Muscle of arm (tissue), 14 donors: ENCODE measurements at places on chromosomes 12 and 14. TPM values are rescaled to one million over a fixed set of nuclear protein-coding genes. Genes with fewer than 3 reads are reported as not detected.

Gene TMEM132D
- 0.67 TPM for polyA plus RNA-seq

Gene SPIC
- polyA plus RNA-seq: not detected

Gene DLGAP5
- 20.1 TPM for polyA plus RNA-seq

Gene RDH12
- polyA plus RNA-seq: 1.5 TPM

Gene CAPZA3
- not detected for polyA plus RNA-seq

Gene TMEM229B
- 0.30 TPM for polyA plus RNA-seq

Gene SOAT2
- 8.0 TPM for polyA plus RNA-seq

Gene CLEC2A
- not detected for polyA plus RNA-seq

Gene SPSB2
- 3.0 TPM for polyA plus RNA-seq

Gene PPM1H
- 6.8 TPM for polyA plus RNA-seq

Gene KRT6C
- not detected for polyA plus RNA-seq

Gene RIMBP2
- polyA plus RNA-seq: 2.1 TPM

Gene IKBIP
- polyA plus RNA-seq: 26.5 TPM
